ENCODE measurements at places on chromosomes 4 and X. TPM values are rescaled to one million over a fixed set of nuclear protein-coding genes. Genes with fewer than 3 reads are reported as not detected.

FGFR3 gene
- total RNA-seq = 38.8 TPM

ADH7 gene
- total RNA-seq = not detected

MEPE gene
- total RNA-seq = 0.23 TPM

SLC10A7 gene
- total RNA-seq = 15.9 TPM

MFAP3L gene
- 25.4 TPM for total RNA-seq

TGIF2LX gene
- not detected for total RNA-seq

ZFX gene
- total RNA-seq = 57.4 TPM

IL2 gene
- total RNA-seq = not detected

XPNPEP2 gene
- total RNA-seq = 0.23 TPM

DCAF8L1 gene
- total RNA-seq = not detected
